ENCODE measurements at places on chromosomes 5 and 9.

DNA sequence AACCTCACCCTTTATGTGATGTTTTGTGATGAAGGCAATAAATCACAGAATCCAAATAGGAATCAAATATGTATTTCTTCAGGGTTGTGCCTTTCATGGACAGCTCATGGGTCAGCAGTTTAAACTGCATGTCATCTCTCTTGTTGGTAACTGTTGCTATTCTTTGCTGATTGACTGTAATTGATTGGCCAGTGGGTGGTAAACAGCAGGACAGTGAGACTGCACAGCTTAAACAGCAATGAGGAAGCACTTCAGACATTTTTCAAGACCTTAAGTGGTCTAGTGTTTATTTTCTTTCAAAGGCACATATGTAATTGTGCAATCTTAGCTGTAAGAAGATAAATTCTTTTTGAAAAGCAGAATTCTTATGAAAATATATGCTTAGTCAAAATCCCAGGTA lies 260.5 kb downstream of the COX7C start:
- DNase-seq: no peak

DNA sequence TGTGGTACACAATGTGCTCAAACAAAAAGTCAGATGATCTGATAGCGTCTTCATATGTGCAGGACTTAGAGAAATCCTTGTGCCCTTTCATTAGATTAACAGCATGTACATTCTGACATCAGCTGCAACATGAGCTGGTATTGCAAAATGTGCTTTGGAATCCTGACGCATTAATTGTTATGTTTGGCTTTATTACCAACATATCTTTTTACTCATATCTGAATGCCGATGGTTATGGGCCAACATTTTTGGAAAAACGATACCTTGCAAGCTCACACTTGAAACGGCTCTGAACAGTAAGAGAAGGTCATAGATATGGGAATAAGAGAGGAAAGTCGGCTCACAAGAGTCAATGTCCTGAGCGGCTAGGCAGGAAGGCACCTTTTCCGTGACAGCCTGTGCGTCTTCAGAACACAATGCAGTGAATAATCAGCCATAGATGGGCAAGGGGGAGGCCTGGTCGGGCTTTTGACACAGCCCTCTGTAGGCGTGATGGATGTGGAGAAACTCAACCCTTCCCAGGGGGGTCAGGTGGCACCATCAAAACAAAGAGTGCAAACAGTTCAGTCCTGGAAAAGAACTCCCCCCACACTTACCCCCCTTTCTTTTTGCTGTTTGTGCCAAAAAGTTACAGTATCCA lies 36.4 kb upstream of the GAS1 start:
- peak; percentile 73 for DNase-seq

DNA sequence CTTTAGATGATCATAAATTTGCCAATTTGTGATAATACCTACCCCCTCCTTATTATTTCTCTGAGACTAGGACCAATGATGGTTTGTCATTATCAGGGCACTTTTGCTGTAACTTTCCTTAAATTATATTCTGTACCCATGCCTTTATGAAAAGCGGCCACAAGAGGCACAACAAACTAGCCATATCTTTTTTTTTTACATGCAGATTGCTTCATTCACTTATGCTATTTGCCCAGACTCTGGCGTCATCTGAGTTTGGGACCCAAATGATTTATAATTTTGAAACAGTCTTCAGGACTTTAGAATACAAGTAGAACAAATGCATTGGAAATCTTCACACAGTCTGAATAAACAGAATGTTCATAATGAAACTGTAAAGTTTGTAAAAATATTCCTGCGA lies 408.1 kb downstream of the MAT2B start:
- DNase-seq: no peak

GRCh38 chr5:109370343-109370742 lies 39.4 kb downstream of the PJA2 start:
- DNase-seq: no peak

DNA sequence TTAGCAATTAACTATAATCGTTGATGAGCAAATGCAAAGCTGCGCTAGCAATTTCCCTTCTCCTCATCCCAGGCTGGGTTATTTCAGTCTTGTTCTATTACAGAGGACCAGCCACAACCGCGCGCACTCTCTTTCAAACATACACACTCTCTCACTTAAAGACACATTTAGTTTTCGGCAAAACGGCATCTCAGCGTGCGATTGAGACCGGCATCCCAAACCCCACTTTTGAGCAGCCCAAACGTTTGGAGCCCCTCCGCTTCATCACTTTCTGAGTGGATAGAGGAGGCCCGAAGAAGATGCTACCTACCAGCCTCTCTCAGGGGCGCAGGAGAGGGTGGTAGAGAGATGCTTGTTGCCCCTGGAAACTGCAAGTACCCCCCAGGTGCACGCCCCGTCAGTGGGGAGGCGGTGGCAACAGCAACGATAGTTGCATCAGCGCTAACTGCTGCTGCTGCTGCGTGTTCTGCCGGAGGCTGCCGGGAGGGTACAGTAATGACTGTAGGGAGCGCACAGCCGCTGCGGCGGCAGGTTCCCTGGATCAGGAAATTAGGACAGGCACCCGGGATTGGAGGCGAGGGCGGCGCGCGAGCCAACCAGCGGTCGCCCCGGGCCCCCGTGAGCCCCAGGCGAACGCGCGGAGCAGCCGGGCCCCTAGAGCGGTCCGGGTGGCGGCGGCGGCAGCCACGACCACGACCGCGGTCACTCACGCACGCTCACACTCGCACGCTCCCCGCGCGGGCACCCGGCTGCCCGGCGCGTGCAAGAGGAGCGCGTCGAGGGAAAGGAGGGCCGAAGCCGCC lies 467 bp upstream of the VLDLR start:
- DNase-seq: no peak

- no peak for DNase-seq
These were observed 377.1 kb downstream of the ACTL7B start for GRCh38 chr9:108478431-108479332.

- no peak for DNase-seq
These were observed 27.7 kb upstream of the TMOD1 start for GRCh38 chr9:97473717-97474116.

- DNase-seq: no peak
These were observed 169.6 kb upstream of the PITX1 start for GRCh38 chr5:135203593-135204036.

- no peak for DNase-seq
These were observed 1408.4 kb upstream of the WWC1 start for GRCh38 chr5:166883016-166883415.

GRCh38 chr5:132764051-132764450 lies 13.0 kb downstream of the SEPTIN8 start:
- no peak for DNase-seq

DNA sequence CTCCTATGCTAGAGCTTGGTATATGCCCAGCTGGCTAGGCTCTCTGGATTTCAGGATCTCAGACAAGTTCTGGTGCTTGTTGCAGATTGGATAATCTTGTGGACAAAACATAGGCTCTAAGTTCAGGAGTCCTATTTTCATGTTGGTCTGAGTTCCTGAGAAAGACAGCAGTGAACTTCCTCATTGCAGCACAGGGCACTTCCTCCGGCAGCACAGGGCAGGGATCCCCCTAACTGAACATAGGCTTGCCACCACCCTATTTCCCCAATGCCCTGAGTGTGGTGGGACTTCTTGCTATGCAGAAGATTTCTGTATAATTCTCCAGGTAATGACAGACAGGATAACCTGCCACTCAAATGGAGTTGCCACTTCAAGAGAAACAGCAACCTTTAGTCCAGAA lies 220.1 kb downstream of the PIK3R1 start:
- DNase-seq: no peak

DNA sequence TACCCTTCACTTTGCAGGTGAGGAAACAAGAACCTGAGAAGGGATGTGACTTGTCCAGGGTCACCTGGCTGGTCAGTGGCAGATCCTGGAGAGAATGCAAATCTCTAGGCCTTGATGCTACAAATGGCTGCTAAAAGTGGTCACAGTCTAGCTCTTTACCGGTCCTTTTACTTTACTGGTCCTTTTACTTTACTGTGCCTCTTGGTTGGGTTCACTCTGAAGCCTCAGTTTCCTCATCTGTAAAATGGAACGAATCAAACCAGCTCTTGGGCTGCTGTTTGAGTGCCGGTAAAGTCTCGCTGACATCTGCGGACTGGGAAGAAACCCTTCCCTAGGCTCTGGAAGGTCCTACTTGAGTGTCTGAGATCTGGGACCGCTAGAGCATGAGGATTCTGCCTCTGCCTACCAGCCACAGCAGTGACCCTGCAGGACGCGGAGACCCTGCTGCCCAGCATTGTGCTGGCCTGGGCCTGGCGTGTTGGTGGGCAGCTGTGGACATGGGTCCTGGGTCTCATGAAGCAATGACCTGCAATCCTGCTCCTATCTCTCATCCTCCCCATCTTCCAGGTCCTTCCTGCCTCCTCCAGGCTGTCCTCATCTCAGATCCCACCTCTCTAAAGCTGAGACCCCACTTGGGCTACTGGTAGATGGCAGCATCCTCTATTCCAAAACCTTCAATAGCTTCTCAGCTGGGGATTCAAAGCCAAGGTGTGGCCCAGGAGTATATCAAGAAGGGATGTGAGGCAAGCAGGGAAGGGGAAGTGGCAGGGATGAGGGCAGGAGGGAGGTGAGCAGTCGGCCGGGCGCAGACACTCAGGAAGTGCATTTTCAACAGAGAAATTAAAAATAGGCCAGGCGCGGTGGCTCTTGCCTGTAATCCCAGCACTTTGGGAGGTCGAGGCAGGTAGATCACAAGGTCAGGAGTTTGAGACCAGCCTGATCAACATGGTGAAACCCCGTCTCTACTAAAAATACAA lies 13.3 kb downstream of the CORO2A start:
- DNase-seq: no peak

DNA sequence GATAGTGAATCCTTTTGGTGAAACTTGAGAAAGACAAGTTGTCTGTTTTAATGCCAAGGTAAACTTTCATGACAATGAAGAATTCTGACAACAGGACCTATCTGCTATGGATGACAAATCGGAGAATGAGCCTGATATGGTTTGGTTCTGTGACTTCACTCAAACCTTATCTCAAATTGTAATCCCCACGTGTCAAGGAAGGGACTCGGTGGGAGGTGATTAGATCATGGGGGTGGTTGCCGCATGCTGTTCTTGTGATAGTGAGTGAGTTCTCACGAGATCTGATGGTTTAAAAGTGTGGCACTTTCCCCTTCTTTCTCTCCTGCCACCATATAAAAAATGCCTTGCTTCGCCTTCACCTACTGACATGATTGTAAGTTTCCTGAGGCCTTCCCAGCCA lies 1964.1 kb upstream of the CDH9 start:
- DNase-seq: no peak

DNA sequence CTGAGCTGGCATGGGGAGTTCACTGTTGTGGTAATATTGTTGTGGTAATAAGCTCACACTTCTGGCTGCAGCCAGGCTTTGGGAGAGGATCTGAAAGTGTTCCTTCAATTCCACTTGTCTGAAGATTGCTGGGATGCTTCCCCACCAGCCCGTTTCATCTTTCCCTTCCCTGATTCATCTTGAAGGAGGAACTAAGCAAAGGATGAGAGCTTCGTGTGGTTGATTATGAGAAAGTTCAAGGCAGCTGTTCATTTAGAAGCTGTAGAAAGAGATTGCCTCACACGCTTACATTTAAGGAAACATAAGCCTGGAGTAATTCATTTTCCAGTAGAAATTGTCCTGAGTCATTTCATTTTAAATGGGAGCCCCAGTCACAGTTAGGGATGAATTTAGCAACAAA lies 122.4 kb upstream of the GAS1 start:
- DNase-seq: no peak

GRCh38 chr9:72680593-72681282 lies 159.3 kb downstream of the TMC1 start:
- DNase-seq: no peak

DNA sequence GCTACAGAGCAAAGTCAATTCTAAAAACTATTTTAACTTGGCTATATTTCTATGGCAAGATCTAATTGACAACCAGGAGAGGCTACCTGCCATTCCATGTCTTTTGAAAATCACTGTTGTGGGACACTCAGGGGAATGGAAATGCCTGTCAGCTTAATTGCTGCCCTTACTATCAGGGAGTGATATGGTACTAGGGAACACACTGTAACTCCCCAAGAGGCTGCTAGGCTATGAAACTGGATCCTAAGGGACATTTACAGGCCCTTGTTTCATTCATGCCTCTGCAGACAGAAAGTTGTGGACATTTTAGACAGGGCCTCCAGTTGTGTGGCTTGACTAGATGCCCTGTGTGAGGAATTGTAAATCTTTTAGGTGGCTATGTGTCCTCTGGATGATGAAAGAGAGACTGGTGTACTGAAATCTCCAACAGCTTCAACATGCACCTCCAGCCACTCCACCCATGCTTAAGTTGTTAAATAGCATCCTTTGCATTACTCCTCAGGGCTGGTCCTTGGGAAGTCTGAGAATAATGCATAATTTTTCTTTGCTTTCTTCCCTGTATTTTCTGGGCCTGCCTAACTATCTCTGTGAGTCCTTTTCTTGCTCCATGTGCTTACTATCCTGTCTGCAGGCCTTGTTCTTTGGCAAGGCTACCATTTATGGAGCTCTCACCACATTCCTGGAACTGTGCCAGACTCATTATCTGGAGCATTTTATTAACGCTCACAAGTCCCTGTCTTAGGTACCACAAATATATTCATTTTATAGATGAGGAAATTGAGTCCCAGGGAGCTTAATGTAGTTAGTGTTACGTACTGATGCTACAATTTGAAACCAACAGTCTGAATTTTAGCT lies 3.2 kb downstream of the MROH2B start:
- DNase-seq: no peak

GRCh38 chr5:77024490-77024889 lies 5.7 kb upstream of the AGGF1 start:
- no peak for DNase-seq

GRCh38 chr5:122924719-122925395 lies 79.4 kb downstream of the SNX24 start:
- no peak for DNase-seq

DNA sequence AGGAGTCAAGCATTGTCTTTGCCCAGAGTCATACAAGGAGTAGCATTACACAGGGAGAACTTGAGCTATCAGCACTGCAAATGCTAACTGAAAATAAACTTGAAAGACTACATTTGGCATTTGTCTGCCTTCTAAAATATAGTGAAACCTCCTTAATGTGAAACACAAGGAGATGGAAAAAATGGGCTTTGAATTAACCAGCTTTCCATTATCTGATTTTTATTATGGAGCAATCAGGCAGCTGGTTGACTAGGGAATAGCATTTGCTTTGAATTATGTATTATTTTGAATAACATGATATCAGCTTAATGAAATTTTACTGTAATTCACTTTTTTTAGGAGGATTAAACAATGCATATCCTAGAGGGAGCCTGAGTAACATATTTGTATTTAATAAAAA lies 130.8 kb downstream of the GDNF start:
- DNase-seq: no peak

- no peak for DNase-seq
These were observed 11.8 kb upstream of the TMC1 start for GRCh38 chr9:72509635-72510034.

GRCh38 chr5:155103146-155103545 lies 89.6 kb downstream of the KIF4B start:
- no peak for DNase-seq

DNA sequence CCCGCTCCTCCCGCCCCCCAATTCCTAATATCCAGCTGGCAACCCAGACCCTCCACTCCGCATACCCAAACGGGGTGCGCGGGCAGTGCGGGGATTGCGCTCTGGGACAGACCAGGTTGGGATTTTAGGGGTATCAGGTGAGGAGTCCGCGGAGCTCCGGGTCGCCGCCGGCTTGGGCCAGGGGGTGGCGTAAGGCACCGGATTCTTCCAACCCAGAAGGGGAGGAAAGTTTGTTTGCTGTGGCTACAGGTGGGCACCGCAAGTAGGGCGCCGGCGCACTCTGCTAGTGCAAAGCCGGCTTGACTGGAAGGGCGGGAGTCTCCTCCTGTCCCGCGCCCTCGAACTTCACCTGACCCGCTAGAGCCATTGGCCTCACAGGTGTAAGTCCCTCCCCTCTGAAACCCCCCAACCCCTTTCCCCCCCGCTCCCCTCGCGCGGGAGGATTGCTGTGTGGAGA lies 709 bp downstream of the IQGAP2 start:
- no peak for DNase-seq
